ENCODE measurements at places on chromosomes 3 and 15.

- DNase-seq = no peak
These were observed 5.5 kb downstream of the CDAN1 start for GRCh38 chr15:42731461-42731860.

DNA sequence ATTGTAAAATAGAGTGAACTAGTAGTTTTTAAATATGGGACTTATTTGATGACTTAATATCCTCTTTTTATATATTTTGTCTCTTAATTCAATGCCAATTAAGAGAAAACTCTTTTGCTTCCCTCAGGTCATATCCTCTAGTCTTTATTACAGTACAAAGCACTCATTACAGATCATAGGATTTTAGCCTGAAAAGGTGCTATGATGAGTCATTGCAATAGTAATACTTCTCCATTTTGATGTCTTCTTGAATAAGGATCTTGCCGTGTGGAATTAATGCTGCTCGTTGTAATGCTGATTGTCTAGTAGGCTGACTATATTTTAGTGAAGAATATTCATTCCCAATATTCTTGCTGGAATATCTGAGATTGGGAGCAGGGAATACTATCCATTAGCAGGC is 612.2 kb upstream of the GOLIM4 start:
- DNase-seq = no peak

GRCh38 chr3:129548104-129548965 is 5.4 kb downstream of the H1-8 start:
- no peak for DNase-seq

DNA sequence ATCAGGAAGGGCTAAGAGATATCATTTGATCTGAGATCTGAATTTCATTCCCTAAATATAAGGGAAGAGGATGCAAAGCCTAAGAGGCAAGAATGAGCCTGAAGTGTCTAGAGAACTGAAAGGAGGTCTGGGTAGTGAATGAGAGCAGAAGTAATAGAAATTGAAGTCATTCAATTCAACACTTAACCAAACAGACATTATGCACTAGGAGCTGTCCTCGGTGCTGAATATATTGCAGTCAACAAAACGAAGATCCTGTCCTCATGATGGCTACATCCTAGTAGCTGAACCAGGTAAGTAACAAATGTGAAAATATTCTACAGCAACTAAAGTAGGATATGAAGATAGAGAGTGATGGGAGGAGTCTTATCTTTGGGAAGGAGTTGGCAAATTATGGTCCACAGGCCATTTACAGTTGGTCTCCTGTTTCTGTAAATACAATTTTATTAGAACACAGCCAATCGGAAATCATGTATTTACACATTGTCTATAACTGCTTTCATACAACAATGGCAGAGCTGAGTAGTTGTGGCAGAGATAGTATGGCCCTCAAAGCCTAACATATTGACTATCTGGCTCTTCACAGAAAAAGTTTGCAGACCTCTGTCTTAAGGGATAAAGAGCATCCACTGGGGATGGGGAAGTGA is 192.9 kb upstream of the CADPS start:
- DNase-seq = no peak

- DNase-seq = peak; percentile 38
These were observed 49.9 kb upstream of the KLF13 start for GRCh38 chr15:31276596-31277298.

DNA sequence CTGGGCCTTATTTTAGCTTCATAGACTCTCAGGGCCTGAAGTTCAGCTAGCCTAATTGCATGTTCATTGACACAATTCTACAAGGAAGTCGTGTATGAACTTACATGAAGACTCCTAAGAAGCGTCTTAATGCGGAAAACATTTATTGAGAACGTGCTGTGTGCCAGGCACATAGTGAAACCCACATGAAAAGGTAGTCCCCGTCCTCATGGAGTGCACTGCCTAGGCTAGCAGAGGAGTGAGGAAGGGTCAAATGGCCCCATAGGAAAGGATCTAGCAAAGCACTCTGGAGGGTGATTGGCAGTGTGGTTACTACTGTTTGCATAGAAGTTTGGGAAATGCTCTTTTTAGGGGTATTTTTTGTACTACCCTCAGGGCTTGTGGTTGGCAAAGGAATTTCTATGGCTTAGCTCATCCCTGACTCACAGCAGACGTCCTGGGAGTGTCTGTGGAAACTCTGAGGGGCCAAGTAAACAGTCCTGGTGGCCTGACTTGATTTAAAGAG is 854 bp upstream of the NPTN start:
- DNase-seq = no peak

DNA sequence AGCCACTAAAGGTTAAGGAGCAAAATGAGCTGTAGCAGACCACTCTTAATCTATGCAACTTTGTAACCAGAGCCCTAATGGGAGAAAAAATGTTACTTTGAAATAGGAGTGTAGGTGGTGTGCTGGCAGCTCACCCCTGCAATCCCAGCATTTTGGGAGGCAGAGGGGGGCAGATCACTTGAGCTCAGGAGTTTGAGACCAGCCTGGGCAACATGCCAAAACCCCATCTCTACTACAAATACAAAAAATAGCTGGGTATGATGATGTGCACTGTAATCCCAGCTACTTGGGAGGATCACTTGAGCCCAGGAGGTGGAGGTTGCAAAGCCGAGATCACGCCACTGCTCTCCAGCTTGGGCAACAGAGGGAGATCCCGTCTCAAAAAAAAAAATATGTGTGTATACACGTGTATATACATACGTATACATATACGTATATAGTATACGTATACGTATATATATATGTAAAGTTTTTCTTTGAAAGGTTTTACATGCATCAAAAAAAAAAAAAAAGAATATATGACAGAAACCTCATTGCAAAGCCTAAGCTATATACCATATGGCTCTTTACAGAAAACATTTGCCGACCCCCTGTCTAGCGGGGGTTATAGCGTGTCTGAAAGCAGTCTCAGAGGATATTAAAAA is 15.7 kb downstream of the CAPN7 start:
- no peak for DNase-seq

GRCh38 chr3:54192026-54192425 is 69.7 kb downstream of the CACNA2D3 start:
- no peak for DNase-seq

- no peak for DNase-seq
These were observed 77.9 kb upstream of the IGSF10 start for GRCh38 chr3:151538456-151539393.

GRCh38 chr3:25592510-25592968 is 72.2 kb downstream of the TOP2B start:
- no peak for DNase-seq

GRCh38 chr3:152350776-152351175 is 82.0 kb downstream of the MBNL1 start:
- no peak for DNase-seq

GRCh38 chr15:101168898-101169494 is 82.9 kb downstream of the CHSY1 start:
- DNase-seq = no peak

GRCh38 chr3:44146073-44146472 is 95.6 kb upstream of the TOPAZ1 start:
- no peak for DNase-seq

- DNase-seq = no peak
These were observed 13.2 kb upstream of the GNB4 start for GRCh38 chr3:179464323-179465092.

- no peak for DNase-seq
These were observed 27.1 kb upstream of the AP4E1 start for GRCh38 chr15:50881121-50882048.

- DNase-seq = no peak
These were observed 157.9 kb downstream of the TLE3 start for GRCh38 chr15:69939513-69940440.

- DNase-seq = no peak
These were observed 7.3 kb downstream of the GRIP2 start for GRCh38 chr3:14532691-14533456.

DNA sequence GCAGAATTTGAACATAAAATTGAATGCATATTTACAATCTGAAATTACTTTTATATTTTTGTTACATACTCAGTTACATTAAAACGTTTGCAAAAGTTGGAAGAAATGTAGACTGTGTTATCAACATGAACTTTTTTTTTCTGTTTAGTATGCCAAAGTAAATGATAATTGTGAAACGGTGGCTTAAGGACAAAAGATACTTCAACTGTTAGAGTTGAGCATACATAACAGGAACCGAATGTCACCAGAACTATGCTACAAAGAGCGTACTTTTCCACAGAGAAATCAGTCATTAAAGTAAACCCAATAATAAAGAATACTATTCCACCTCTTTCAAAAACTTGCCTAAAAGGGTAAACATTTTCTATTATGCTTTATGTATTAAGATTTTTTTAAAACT is 14.3 kb upstream of the DHX36 start:
- no peak for DNase-seq

DNA sequence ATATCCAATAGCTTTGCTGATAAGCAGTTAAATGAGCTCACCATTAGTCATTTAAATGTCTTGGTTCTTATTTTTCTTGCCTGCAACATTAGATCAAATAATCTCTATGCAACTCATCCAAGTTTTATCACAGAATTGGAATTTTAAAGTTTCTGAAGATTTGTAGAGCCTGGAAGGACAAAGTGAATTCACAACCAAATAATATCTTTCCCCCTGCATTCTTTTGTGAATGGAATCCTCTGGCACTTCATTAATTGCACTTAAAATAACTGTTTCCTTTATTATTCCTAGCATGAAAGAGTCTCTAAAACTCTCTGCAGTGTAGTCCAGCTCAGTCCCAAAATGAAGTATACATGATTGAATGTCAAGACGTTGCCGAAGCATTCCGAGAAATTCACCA is 345.6 kb upstream of the TGFBR2 start:
- DNase-seq = no peak

DNA sequence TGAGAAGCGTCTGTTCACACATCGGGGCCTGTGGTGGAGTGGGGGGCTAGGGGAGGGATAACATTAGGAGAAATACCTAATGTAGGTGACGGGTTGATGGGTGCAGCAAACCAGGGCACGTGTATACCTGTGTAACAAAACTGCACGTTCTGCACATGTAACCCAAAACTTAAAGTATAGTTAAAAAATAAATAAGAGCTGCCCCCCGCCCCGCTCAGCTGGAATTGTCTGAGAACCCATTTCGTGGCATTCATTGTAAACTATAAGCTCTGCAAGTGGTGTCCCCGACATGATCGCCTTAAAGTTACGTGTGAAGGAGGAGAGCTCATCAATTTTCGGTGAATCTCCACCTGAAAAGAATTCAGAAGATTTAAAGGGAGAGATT is 7.3 kb upstream of the LIPH start:
- no peak for DNase-seq

- DNase-seq = no peak
These were observed 476.3 kb downstream of the MAGI1 start for GRCh38 chr3:65562447-65562846.

DNA sequence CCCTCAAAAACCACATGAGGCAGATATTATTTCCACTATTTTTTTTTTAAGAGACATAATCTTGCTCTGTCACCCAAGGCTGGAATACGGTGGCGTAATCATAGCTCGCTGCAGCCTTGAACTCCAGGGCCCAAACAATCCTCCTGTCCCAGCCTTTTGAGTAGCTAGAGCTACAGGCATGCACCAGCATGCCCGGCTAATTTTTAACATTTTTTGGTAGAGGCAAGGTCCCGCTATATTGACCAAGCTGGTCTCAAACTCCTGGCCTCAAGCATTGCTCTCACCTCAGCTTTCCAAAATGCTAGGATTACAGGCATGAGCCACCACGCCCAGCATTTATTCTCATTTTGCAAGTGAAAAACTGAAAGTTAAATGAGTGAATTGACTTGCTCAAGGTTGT is 50.8 kb upstream of the PIAS1 start:
- no peak for DNase-seq

- no peak for DNase-seq
These were observed 206.4 kb downstream of the STAG1 start for GRCh38 chr3:136545664-136546268.

DNA sequence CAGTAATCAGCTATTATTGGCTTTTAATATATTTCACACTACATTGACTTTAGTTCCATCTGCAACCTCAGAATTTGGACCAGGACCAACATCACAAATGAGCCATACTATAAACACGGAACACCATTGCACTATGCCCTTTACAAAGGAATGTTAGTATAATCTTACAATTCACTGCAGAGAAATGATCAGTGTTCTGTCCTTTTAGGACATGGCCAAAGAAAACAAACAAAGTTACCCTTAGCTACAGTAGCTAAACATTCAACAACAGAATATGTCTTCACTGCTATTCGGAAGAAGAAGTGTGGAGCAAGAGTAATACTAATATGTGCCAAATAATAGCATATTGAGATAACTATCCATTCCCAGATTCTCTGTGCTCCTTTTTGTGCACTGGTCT is 90.4 kb downstream of the NAALADL2 start:
- no peak for DNase-seq

DNA sequence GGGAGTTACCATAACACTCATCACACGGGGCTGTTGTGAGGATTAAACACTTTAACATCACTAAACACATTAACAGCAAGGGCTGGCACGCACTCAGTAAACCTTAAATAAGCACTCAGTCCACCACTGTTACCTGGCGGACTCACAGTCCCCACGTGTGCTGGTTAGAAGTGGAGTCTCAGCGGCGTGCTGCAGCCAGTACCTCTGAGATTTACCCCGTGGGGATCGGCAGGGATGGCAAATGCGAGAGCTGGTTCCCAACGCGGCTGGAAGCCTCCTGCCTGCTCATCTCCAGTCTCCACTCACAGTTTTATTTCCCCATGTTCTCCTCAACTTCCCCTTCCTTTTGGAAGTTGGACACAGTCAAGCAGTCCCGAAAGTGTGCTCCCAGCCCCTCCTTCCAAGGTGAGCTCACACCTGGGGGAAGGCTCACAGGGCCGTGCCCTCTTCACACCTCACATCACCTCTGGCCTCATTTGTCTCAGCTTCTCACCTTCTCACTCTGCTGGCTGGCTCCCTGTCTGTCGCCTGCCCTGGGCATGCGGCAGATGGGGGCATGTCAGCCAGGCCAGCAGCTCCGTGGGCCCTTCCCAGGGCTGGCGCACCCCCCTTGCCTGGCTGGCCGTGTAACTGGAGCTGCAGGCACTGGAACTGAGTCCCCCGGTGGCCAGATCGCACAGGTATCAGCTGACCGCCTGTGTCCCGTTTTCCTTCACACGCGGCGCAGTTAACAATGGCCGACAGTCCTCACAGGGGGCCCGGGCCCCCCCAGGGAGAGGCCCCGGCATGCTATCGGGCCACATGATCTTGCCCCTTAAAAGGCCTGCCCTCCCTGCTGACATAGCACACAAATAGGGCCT is 87.1 kb downstream of the WNT7A start:
- DNase-seq = no peak

- DNase-seq = no peak
These were observed 58.5 kb downstream of the BBX start for GRCh38 chr3:107581230-107581629.

DNA sequence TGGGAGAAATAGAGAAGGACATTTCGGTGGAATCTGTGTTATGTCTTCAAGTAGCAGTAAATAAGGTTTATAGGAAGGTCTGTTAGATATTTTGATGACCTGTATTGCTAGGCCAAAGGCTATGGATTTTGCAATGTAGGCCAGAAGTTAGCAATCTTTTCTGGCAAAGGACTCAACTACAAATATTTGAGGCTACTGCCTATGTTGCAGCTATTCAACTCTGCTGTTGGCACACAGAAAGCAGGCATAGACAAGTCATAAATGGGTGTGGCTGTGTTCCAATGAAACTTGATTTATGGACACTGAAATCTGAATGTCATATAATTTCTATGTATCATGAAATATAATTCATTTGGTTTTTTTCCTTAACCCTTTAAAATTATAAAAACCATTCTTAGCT is 438.7 kb upstream of the C2CD4B start:
- no peak for DNase-seq

Data from NCI-H748 treated with DMSO at 0.1 percent for 48 hours (cell line).